ENCODE measurements at places on chromosomes 11 and 22. TPM values are rescaled to one million over a fixed set of nuclear protein-coding genes. Genes with fewer than 3 reads are reported as not detected.

Gene ROM1
- 2.2 TPM for total RNA-seq

Gene MIOX
- total RNA-seq: not detected

Gene PANX3
- not detected for total RNA-seq

Gene LMO1
- not detected for total RNA-seq

Gene ZP1
- total RNA-seq: 0.28 TPM

Gene MFRP
- total RNA-seq: not detected

GRCh38 chr11:119179983-119180382, 5.3 kb upstream of the NHERF4 start:
- DNase-seq: no peak

DNA sequence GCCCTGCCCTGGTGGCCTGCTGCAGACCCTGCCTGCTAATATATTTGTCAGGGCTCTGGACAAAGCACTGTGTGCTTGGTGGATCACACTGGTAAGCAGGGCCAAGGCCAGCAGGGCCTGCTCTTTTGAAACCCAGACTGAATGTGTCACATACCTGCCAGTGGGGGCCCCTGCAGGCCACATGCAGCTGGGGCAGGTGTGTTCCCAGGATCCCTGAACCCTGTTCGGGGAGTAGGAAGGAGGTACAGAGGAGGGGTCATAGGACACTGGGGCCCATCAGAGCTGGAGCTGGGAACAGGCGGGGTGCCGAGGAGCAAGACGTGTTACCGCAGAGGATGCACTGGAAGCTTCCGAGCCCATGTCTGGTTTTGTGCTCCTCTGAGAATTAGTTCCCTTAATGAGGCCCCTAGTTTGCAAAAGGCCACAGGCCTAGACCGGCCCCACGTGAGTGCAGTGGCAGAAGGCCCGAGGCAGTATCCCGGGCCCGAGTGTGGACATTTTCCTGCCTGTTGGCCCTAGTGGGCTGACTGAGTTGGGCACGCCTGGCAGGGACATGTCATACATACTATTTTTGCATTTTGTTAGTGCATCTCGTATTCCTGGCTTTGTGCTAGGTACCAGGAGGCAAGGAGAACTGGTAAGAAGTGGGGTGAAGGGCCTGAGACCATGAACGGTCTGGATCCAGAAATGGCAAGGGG, 11.2 kb upstream of the ACR start:
- DNase-seq: no peak

- peak; percentile 29 for DNase-seq
Observed at GRCh38 chr22:27913162-27913741, 5.8 kb downstream of the PITPNB start.

DNA sequence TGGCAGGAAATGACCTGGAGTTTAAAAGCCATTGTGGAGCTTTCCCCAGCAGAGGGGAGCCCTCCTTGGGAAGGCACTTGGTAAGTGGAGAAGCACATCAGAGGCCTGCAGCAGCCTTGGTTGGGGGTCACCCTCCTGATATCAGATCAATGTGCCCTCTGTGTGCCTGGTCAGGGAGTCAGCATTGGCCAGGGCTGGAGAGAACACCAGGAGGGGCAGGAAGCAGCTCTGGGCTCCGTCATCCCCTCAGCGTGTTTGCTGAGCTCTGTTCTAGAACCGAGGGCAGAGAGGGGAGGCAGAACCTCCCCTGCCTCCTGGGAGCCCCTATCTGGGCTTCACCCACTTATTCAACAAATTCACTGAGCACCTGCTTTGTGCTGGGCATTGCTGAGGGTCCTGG, 846.0 kb downstream of the TBC1D22A start:
- no peak for DNase-seq

DNA sequence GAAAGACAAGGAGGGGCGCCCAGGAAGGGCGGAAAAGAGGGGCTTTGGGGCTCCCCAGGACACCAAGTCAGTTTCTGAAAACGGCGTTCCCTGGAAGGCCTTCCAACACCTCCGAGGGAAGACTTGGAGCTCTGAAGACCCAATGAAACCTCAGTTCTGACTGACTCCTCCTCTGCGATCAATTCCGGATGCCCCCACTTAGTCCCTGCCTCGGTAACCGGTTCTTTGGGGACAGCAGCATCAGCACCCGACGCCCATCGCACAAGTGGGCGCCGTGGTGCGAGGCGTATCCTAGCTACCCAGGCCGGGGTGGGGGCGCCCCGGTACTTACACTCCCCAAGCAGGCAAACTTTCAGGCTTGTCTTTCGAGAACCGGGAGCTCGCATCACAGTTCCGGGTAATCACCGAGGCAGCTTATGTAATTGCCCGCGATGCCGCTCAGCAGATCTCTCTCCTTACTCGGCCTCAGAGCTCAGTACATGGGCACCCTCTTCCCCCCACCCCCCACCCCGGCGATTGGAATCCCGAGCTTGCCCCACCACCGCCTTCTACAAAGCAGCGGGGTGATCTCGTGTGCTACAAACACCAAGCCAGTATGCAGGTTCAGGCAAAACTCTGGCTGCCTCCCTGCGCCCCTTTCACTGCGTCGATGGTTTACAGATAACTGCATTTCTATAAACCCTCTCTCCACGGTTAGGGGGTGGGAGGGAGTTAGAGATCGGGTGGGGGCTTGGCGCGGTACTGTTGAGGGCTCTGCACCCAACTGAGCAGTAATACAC, 2.0 kb downstream of the TENM4 start:
- DNase-seq: peak; percentile 42

DNA sequence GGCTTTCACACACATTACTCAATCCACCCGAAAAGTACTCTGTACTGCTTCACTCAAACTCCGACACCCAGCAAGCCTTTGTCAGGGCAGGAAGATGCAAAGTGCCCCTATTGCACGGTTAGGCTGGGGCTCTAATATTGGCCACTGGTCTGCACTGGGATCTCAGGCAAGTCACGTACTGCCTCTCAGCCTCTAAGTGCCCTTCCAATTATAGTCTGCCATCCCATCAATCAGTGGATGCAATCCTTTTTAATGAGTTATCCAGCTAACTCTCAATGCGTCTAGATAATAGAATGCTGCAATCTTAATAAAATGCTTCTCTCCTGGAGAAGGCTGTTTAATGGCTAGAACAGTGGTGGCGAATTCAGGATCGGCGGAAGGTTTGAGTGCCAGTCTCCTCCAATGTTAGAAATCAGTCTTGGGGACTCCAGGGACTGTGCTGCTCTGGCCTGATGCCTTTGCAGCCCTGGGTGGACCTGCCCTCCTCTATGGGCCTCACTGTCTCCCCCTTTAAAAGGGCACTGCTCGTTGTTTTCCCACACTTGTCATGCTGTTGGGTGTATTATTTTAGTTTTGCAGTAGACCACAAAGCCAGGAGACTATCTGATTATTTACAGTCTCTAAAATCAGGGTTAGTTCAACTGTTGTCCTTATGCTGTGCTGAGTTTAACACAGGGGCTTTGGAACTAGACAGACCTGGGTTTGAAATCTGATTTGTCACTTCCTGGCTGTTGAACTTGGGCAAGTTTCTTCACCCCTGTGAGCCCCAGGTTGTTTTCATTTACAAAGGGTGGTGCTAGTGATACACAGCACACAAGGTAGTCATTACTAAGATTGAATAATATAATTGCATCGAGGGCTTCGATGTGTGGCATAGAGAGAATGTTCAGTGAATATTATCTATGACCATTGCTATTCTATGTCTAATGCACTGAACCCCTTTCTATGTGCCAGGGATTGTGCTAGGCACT, 36.7 kb downstream of the CLMP start:
- no peak for DNase-seq

GRCh38 chr11:96367342-96367741, 22.4 kb downstream of the CCDC82 start:
- no peak for DNase-seq

- peak; percentile 55 for DNase-seq
Observed at GRCh38 chr11:14414470-14415461, 55.8 kb upstream of the RRAS2 start.

DNA sequence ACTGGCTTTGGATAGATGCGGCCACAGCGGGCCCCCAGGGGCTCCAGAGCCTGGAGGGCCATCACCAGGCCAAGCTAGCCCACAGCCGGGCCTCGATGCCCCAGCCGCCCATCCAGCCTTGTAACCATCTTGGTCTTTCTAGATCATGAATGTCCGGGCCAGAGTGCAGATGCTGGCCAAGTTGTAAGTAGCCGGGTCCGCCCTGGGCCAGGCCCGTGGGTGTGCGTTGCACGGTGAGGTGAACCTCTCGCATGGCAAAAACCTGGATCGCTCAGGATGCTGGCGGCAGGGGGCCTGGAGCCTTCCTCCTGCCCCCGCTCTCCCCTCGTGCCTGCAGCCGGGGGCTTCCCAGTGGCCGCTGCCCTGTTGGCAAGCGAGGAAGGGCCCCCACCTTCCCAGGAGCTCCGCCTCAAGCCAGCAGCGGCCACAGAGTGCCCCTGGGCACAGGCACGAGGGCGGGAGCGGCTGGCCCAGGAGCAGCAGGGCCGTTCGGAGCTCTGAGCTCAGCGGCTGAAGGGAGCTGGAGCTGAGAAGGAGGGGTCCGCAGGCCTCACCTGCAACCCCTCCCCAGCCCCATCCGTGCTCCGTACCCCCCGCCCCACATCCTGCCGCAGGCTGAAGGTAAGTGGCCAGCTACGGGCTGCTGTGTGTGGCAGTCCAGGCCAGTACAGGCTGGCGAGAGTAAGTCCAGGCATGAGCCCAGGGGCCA, 10.9 kb upstream of the MRPL23 start:
- no peak for DNase-seq

DNA sequence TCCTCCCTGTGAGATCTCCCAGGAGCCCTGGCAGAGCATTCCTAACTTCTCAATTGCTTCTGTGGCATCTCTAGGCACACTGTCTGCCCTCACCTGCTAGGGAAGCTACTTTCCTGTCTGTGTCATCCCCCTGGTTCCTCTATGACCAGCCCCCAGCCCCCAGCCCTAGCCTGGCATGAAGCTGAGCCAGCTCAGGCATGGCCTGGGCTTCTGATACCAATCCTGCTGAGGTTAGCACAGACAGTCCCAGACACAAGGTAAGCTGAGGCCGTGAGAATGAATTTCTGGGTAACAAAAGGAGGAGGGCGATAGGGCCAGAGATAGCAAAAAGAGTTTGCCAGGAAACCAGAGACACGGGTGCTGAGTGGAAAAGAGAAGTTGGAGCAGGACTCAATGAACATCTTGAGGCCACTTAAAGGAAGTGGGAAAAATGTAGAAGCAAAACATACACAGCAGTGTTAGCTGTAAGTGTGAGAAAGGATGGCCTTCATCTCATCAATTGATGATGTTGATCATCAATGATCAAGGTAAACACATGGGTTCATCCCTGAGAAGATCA, 87.6 kb upstream of the PICALM start:
- DNase-seq: no peak

GRCh38 chr22:45296628-45297297, 12.0 kb downstream of the UPK3A start:
- no peak for DNase-seq

DNA sequence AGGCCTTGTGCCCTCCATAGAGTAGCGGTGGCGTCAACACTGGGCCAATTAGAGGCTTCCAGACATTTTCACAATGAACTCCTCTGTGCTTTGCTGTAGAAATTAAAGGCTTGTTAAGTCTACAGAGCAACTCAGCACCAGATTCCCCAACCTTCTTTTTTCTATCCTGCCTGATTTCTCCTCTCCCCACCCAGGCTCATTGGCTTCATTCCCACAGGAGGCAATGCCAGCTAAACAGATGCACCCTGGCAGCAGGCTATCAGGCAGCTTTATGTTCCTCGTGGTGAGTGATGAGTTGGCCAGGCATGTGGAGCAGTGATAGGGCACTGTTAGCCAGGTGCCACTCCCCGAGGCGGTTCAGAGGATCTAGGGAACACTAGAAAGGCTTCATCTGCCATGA, 4.8 kb downstream of the DIXDC1 start:
- DNase-seq: no peak

DNA sequence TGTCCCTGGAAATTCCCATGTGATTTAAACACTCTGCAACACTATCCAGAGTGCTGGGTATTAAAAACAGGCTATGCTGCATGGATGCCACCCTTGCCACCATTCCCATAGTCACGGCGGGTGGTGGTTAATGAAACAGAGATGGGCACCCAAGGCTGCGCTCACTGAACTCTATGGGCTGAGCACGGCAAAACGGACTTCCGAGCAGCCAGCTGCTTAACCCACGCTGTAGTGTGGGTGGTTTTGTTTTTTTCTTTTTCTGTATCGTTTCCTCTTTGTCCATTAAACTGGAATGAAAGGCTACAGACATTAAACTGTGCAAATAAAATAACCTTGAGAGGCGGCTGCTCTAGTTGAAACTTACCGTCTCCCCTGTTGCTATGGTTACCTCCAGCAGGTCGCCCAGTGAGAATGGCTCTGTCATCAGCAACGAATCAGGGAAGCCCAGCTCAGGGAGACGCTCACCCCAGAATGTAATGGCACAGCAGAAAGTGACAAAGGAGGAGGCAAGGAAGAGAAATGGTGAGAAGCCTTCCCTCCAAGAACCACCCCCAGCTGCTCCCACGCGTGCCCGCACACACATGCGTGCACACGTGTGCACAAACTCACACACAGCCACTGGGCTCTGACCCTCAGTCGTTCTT, 102.1 kb downstream of the C11orf91 start:
- no peak for DNase-seq

DNA sequence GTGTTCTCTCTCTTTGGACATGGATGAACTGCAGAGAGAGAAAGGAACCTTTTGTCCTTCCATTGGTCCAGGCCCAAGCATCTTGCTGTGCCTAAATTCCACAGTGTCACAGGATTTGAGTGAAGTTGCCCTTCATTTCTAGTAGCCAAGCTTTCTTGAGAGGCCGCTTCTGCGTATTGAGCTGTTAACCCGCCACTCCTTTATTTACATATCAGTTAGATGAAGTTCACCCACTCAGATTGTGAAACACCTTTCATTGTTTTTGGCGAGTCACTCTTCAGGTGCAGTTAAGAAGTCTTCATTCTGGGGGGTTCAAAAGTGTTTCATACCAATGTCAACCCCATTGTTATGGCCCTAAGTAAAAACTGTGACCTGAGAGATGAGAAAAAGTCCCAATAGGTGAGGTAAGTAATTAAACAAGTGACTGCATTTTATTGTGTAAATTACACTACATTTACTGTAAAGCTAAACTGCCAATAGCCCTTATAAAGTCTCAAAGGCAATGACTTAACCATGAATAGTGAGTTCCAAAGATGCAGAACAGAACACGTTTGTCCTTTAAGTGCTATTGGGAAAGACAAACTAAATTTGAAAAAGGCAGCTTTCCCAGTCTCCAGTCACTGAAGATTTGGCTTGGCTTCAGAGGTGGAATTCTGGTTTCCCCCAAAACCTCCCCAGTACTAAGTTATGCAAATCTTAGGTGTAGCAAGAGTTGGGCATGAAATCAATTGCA, 61.0 kb downstream of the APIP start:
- DNase-seq: no peak

GRCh38 chr11:57425565-57426438, 1.1 kb downstream of the SLC43A3 start:
- peak; percentile 14 for DNase-seq
